ENCODE measurements at places on chromosomes 1 and 21. TPM values are rescaled to one million over a fixed set of nuclear protein-coding genes. Genes with fewer than 3 reads are reported as not detected.

PLA2G5 gene
- total RNA-seq = not detected

GRCh38 chr21:42236693-42237092 is 17.8 kb downstream of the ABCG1 start:
- DNase-seq = no peak

- no peak for DNase-seq
These were observed 749 bp downstream of the EXOSC10 start for GRCh38 chr1:11098931-11099309.

DNA sequence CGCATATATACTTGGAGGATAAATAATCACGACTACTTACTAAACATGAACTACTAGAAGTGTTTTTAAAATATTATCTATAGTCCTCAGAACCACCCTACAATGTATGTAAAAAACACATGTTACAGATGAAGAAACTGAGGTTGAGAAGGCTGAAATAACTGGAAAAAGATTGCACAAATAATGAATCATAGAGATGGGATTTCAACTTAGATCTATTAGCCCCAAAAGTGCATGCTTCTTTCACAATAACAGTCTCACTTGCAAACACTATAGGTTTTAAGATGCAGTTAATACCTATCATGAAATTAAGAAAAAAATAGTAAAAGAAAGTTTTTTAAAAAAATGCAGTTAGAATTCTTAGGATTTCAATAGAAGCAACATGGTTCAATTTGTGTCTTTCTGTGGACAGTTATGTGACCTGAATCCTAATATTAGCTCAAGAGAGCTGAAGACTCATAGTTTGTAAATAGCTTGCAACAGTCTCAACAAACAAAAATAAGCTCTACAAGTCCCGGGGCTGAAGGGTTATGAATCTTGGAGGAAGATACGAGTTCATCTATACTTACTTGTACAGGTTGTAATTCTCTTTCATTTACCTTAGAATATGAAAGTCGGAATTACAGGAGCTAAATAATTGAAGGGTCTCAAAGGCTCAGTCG is 58.6 kb upstream of the NTPCR start:
- DNase-seq = peak; percentile 13

Measured in IMR-90 (cell line).